ENCODE measurements at places on chromosomes 2 and 18.

DNA sequence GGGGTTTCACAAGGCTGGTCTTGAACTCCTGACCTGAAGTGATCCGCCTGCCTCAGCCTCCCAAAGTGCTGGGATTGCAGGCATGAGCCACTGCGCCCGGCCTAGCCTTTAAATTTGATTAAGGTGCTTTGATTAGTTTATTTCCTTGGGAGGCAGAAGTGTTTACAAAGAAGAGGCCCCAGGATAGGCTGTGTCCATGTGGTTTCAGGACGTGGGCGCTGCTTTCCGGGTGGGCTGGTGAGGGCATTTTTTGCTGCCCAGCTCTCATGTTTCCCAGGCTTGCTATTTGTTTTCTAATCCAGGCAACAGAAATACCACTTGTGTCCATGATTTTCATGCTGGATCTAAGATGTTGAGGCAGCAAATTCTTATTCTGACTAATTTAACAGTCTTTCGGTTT is 124.2 kb downstream of the SH3RF3 start:
- H3K27ac ChIP-seq = no peak overlapping the region
- no peaks in the 10 kb centered on the region for H3K36me3 ChIP-seq
- no peaks in the 10 kb centered on the region for H3K27me3 ChIP-seq
- H3K4me1 ChIP-seq = no peaks in the 10 kb centered on the region

DNA sequence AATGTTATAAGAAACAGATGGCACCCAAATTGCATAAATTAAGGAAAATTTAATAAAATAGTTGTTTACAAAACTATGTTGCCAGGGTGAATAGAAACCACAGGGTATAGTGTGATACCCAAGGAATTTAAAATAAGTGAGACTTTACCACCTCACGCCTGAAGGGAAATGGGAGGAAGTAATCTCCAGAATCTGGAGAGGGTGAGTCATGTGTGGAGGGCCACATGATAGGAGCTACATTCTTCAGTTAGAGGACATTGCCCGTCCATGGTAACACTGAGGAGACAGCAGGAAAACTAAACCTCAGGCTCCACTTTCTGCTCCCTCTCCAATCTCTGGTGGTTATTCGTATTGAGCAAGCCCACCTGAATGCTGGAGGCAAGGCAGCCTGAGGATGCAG is 97.2 kb upstream of the NXPH2 start:
- no peak for DNase-seq
- no peaks in the 10 kb centered on the region for H3K27me3 ChIP-seq
- H3K27ac ChIP-seq = no peak overlapping the region
- no peaks in the 10 kb centered on the region for H3K4me1 ChIP-seq

- no peak overlapping the region for H3K4me3 ChIP-seq
- no peak for DNase-seq
- no peaks in the 10 kb centered on the region for H3K36me3 ChIP-seq
- no peaks in the 10 kb centered on the region for H3K27me3 ChIP-seq
- no peaks in the 10 kb centered on the region for H3K4me1 ChIP-seq
Observed at GRCh38 chr2:142980246-142981068, 103.0 kb downstream of the KYNU start.

- no peaks in the 10 kb centered on the region for H3K4me1 ChIP-seq
- H3K36me3 ChIP-seq = no peaks in the 10 kb centered on the region
- H3K27me3 ChIP-seq = no peaks in the 10 kb centered on the region
- no peak overlapping the region for H3K4me3 ChIP-seq
- no peak overlapping the region for H3K27ac ChIP-seq
- DNase-seq = no peak
Observed at GRCh38 chr2:240353944-240354343, 81.5 kb upstream of the GPC1 start.

DNA sequence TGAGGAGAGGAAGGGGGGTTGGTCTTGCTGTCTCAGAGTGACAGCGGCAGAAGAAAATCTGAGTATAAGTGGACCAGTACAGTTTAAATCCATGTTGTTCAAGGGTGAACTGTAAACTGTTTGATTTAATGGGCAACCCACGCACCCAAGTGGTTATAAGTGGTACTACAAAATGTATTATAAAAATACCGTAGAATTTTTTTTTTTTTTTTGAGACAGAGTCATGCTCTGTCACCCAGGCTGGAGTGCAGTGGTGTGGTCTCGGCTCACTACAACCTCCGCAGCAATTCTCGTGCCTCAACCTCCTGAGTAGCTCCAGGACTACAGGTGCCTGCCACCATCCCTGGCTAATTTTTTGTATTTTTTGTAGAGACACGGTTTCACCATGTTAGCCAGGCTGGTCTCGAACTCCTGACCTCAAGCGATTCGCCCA is 2.1 kb upstream of the CHCHD5 start:
- peaks cover 51% of the 10 kb centered on the region for H3K4me1 ChIP-seq
- H3K4me3 ChIP-seq = no peak overlapping the region
- DNase-seq = peak; percentile 51
- H3K27me3 ChIP-seq = no peaks in the 10 kb centered on the region
- peak overlapping the region; percentile 96 for H3K27ac ChIP-seq
- H3K36me3 ChIP-seq = no peaks in the 10 kb centered on the region

DNA sequence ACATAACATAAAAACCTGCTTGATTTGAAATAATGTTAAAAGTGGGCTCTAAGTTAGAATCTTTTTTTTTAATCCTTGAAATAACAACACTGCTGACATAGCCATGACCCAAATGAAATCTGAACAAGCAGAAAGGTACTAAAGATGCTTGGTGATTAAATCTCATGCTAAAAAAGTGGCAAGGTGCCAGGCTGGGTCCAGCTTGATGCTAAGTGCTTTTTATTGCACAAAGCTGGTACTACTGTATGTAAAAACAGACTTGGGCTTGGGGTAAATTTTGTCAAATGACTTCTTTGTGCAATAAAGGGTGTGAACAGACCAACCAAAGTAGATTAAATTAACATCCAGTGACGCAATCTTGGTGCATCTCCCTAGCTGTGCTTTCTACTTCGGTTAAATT is 13.4 kb downstream of the BCL11A start:
- no peaks in the 10 kb centered on the region for H3K27me3 ChIP-seq
- H3K36me3 ChIP-seq = no peaks in the 10 kb centered on the region
- H3K4me1 ChIP-seq = peaks cover 65% of the 10 kb centered on the region

DNA sequence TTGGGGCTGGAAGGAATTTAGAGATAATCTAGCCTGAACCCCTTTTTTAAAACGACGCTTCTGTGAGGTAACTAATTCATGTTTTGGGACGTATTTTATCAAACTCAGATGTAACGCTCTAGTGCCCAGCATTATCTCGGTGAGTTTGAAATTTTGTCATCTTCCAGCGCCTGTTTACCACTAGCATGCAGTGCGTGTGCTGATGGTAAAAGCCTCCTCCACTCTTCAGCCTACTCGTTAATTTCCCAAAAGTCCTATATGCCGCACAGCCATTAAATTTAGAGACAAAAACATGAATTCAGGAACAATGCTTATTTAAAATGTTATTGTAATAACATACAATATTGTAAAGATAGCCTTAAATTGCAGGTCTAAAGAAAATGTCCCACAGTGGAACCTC is 2.8 kb downstream of the ZCCHC2 start:
- no peaks in the 10 kb centered on the region for H3K27me3 ChIP-seq
- H3K4me1 ChIP-seq = peaks cover 26% of the 10 kb centered on the region
- H3K4me3 ChIP-seq = no peak overlapping the region
- H3K27ac ChIP-seq = no peak overlapping the region
- H3K36me3 ChIP-seq = no peaks in the 10 kb centered on the region

GRCh38 chr2:170813611-170814532 is 2.8 kb upstream of the GAD1 start:
- no peaks in the 10 kb centered on the region for H3K36me3 ChIP-seq
- H3K4me1 ChIP-seq = peaks cover 38% of the 10 kb centered on the region
- DNase-seq = peak; percentile 48
- no peak overlapping the region for H3K27ac ChIP-seq
- H3K4me3 ChIP-seq = no peak overlapping the region

- H3K4me1 ChIP-seq = peaks cover 32% of the 10 kb centered on the region
- H3K4me3 ChIP-seq = no peak overlapping the region
- H3K27me3 ChIP-seq = no peaks in the 10 kb centered on the region
- H3K27ac ChIP-seq = no peak overlapping the region
Observed at GRCh38 chr2:26077291-26077690, 43.4 kb downstream of the RAB10 start.

DNA sequence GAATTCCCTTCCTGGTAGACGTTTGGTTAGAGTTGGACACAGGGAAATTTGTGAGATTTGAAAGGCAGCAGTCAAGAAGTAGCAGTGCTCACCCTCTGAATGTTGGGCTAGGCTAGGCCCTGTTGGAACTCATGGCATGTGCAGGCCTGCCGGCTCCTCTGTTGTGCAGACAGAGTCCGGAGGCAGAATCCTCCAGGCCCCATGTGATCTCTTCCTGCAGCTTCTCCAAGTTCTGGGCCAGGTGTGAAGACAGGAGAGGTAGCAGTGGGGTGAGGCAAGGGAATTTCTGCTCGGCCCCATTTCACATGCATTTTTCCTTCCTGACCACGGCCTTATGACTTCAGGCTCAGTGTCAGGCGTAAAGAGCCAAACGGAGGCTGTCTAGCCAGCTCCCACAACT is 36.9 kb upstream of the RAB31 start:
- no peaks in the 10 kb centered on the region for H3K27me3 ChIP-seq
- peaks cover 13% of the 10 kb centered on the region for H3K4me1 ChIP-seq
- H3K4me3 ChIP-seq = no peak overlapping the region
- no peaks in the 10 kb centered on the region for H3K36me3 ChIP-seq
- DNase-seq = no peak

- no peaks in the 10 kb centered on the region for H3K36me3 ChIP-seq
- H3K27me3 ChIP-seq = no peaks in the 10 kb centered on the region
- H3K27ac ChIP-seq = peak overlapping the region; percentile 55
- H3K4me3 ChIP-seq = no peak overlapping the region
- H3K4me1 ChIP-seq = peaks cover 18% of the 10 kb centered on the region
Observed at GRCh38 chr2:113234721-113235346, 43.9 kb downstream of the PAX8 start.

DNA sequence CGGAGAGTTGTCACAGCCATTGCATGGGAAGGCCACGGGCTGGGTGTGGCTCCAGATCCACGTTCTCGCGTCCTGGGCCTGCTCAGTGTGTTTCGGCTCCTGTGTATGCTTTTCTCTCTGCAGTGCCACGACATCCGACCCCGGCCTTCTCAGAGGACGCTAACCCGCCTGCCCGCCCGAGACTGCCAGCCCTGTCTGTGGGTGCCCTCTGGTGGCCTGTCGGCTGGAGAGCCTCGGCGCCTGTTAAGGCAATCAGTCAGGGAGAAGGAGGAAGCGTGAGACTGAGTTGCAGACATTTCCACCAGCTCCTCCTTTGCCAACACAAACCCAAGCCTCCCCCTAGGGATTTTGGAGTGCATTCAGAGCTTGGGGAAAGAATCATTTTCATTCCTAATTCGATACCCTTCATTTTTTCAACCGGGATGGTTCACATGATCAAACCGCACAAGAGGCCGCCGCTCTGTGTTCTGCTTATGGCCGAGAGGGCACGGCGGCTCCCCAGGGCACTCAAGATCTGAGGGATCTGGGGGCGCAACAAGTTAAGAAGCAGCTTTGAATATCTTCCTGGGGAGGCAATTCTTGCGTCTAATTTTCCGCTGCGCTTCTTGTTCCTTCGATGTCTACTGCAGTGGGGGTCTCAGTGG is 37.5 kb upstream of the ZBTB7C start:
- no peaks in the 10 kb centered on the region for H3K27me3 ChIP-seq
- H3K4me3 ChIP-seq = no peak overlapping the region
- no peaks in the 10 kb centered on the region for H3K36me3 ChIP-seq
- no peak overlapping the region for H3K27ac ChIP-seq
- H3K4me1 ChIP-seq = peaks cover 6% of the 10 kb centered on the region

- H3K36me3 ChIP-seq = no peaks in the 10 kb centered on the region
- DNase-seq = peak; percentile 38
- H3K4me3 ChIP-seq = no peak overlapping the region
Observed at GRCh38 chr2:235573331-235574221, 79.7 kb downstream of the AGAP1 start.

- H3K4me3 ChIP-seq = no peak overlapping the region
- peaks cover 20% of the 10 kb centered on the region for H3K4me1 ChIP-seq
- no peaks in the 10 kb centered on the region for H3K27me3 ChIP-seq
- DNase-seq = no peak
- no peaks in the 10 kb centered on the region for H3K36me3 ChIP-seq
Observed at GRCh38 chr2:154449951-154450658, 248.4 kb upstream of the KCNJ3 start.

GRCh38 chr2:120447127-120447785 is 101.3 kb downstream of the INHBB start:
- no peak for DNase-seq
- no peak overlapping the region for H3K4me3 ChIP-seq
- H3K36me3 ChIP-seq = no peaks in the 10 kb centered on the region
- H3K27ac ChIP-seq = peak overlapping the region; percentile 74
- peaks cover 41% of the 10 kb centered on the region for H3K4me1 ChIP-seq
- no peaks in the 10 kb centered on the region for H3K27me3 ChIP-seq

DNA sequence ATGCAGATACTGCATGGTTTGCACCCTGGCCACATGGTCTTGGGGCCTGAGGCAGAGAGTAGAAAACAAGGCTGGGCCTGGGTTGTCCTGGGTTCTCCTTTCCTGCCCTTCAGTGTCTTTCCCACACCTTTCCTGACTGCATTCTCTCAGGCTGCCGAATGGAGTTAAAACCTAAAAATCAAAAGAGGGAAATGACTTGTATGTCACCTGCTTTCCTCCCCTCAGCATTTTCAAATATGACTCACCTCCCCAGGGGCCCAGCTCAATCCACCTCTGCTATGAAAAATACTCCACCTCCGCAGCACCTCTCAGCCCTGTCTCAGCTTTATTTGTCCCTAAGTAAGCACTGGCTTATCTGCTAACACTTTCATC is 457.8 kb upstream of the MEX3C start:
- no peak overlapping the region for H3K27ac ChIP-seq
- H3K36me3 ChIP-seq = no peaks in the 10 kb centered on the region
- no peaks in the 10 kb centered on the region for H3K4me1 ChIP-seq
- no peak overlapping the region for H3K4me3 ChIP-seq
- DNase-seq = no peak
- no peaks in the 10 kb centered on the region for H3K27me3 ChIP-seq

DNA sequence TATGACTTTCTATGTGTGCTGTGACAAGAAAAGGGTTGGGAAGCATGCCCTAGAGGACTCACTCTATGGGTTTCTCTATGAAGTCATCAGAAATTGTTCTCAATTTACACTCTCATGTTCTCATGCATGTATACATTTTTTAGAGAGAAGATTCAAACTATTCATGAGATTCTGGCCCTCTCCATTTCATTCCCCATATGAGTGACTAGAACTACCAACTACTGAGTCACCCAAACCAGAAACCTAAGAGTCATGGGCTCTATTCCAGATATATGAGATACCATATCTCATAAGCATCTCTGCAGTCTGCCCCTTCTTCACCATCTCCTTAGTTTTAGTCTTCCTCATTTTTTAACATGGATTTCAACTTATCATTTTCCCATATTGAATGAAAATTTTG is 87.7 kb downstream of the EXOC6B start:
- no peak overlapping the region for H3K4me3 ChIP-seq
- no peak overlapping the region for H3K27ac ChIP-seq
- no peaks in the 10 kb centered on the region for H3K27me3 ChIP-seq

- no peak overlapping the region for H3K27ac ChIP-seq
- no peaks in the 10 kb centered on the region for H3K4me1 ChIP-seq
- H3K36me3 ChIP-seq = peaks cover 17% of the 10 kb centered on the region
- no peak for DNase-seq
- no peaks in the 10 kb centered on the region for H3K27me3 ChIP-seq
Observed at GRCh38 chr18:36153771-36154170, 24.1 kb downstream of the ELP2 start.
